ENCODE measurements at places on chromosomes 2 and 18.

GRCh38 chr2:43459446-43460173 lies 136.2 kb downstream of the THADA start:
- DNase-seq: no peak

DNA sequence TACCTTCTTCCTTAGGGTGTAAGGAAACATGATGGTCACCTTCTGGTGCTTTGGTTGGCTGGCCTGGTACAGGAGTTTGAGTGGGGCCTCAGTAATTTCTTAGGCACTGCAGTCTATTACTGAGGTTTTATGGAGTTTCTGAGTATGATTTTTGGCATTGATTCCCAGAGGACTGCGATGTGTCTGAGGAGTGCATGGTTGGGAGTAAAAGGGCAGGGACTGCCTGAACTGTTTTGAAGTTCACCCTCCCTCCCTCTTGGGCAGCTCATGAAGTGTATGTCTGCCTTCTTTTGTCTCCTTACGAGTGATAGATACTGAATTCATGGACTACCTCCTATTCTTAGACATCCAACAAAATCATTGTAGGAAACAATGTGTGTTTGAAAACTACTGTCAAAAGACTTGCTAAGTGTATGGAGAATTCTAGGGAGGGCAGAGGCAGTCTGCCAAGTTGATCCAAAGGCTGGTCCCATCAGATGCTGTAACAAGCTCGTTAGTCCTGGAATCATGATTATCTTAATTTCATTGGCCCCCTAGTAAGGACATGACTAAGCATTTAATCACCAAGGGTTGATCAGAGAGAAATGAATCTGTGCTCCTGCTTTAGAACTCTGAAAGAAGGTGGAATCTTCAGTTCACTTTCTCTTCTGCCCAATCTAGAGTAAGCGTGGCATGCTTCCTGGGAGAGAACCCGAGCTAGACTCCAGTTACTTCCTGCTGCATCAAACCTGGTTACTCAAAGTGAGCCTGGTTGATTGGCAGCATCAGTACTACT lies 26.5 kb downstream of the LYPD6B start:
- no peak for DNase-seq

DNA sequence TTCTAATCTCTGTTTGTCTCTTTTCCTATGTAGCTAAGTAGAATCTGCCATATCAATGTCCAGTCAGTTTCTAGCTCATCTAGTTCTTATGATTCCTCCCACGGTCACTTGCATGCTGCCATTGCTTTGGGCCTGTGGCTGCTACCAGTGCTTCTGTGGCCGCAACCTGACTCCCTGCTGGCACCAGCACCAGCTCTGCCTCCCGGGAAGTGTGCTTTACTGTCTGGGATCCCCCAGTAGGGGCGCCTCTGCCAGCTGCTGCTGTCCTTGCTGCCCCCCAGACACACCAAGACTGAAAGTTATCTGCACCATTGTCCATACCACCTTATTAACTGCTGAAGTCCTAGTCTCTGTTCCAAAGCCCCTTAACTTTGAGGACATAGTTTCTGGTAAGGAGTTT lies 56.3 kb downstream of the RAPGEF4 start:
- no peak for DNase-seq

- peak; percentile 37 for DNase-seq
These were observed at the start of gene CYP27A1 for GRCh38 chr2:218781691-218782527. Gene CYP27A1 (plus strand): TSS chr2:218782147. CDS start chr2:218782183, 36 bp downstream.

DNA sequence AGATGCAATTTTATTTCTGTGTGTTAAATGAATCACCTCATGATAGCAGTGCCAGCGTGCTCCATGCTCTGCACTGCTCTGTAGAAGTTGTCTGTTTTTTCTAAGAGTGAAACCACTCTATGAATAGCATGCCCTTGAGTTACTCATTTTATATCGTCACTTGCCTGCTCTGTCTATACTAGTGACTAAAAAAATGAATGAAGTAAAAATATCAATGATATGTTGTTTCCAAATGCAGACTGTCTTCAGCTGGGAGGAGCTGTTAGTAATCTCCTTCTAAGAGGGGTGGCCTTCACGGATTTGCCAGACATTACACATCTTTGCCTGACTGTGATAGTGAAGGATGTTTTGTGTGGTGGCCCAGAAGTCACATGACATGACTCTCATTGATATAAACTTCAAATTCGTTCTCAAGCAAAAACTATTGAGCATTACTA lies 852.1 kb downstream of the CNTNAP5 start:
- no peak for DNase-seq

DNA sequence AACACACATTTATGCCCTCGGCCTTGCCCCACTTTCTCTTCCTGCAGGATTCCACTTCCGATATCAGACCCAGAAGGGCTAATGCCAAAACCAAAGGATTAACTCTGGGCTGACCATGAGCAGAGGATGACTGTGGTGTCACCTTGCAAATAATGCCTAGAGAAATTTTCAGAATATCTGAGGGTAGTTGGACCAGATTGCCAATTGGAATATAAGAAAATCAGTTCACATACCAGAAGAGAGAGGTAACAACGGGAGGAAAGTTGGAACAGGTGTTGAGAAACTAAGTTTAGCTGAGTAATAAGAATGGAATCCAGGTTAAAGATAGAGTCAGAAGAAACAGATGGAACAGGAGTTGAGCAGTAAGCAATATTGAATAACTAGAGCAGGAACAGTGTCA lies 232.7 kb upstream of the UBE2E3 start:
- DNase-seq: no peak

DNA sequence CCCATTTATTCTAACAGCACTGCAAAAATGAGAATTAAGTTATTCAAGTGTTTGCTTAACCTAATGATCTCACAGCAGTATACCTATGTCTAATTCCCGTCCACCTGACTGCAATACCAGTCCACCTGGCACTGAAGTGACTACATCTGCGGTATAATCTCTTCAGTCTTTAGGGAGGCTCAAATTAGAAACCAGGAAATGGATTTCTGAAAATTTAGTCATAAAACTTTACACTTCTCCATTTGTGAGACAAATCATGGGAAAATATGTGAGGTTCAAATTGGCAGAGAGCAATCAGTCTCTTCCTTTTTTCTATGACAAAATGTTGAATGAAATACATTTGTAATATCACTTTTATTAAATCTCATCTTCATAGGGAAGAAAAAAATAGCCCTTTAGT lies 33.0 kb downstream of the FTCDNL1 start:
- no peak for DNase-seq

DNA sequence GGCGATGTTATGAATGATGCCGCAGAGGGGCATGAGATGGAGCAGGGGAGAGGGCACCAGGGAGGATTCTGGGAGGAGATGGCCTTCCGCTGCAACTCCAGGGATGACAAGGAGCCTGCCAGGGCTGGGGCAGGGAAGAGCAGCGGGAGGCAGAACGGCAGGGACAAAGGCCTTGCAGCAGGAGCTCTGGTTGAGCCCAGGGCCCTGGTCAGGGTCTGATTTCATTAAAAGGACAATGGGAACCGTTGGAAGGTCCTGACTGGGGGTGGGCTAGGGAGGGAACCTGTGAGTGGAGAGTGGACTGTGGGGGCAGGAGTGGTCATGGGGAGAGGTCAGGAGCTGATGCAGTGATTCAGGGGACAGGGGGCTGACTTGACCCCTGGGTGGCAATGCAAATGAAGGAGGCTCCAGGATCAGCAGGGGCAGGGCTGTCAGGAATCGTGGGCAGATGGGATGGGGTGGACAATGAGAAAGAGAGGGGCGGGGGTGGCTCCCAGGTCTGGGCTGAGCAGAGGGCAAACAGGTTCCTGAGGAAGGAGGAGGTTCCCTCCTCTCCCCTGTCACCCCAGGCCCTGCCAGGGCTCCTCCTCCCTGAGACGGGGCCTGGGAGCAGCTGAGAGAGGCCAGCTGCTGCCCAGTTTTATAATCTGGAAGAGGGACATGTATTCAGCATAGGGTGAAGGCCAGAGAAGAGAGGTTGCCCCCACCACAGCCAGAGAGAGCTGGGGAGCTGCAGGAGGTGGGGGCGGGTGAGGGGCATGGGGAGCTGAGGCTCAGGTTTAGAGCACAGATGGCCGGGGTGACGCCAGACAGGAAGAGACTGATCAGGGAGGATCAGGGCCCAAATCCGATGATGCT lies 7.3 kb upstream of the DUSP2 start:
- peak; percentile 45 for DNase-seq

DNA sequence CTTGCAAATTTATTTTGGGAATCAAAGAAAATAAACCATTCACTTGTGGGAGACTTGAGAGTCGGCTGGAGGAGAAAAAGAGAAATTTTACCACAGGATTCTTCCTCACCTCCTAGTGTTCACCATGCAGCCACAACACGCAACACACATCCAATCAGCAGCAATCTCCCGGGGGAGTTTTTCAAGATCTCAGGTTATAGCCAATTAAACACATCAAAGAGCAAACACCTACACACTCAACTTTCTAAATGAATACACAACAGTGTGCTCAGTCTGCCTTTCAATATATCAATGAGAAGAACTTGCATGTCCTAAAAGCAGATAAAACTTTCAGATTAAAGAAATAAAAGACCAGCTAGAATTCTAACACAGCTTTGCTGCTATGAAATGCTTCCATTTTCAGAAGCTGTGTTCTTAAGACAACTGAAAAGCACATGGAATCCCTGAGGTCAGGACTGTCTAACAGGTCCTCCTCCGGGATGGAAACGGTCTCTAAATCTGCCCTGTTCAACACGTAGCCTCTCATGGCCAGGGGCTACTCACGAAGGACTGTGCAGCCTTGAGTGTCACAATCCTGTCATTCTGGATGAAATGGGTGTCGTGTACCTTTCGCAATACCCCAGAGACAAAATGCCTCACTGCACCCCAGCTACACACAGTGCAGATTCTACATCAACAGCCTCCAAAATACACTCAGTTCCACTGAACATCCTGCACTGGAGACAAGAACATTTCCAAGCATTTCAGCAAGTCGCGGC lies 84.2 kb downstream of the ZNF516 start:
- DNase-seq: no peak

GRCh38 chr2:101895819-101896322 lies 95.9 kb upstream of the IL1R2 start:
- no peak for DNase-seq

DNA sequence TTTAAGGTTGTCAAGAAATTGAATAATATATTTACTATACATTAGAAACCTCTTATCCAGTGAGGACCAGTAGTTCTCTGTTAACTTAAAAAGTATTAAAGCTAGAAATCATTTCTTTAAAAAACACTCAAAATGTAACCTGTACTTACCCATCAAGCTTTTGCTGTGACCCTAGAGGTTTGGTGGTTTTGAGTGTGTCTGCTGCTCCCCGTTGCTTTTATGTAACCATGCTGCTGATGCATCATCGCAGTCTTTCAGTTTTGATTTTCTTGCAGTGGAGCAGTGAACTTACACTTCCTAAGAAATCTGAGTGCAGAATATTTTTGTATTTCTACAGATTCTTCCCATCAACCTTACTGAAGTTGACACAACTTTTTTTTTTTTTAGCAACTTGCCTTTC lies 34.2 kb downstream of the MRPS9 start:
- DNase-seq: no peak

- no peak for DNase-seq
These were observed 2.4 kb upstream of the OTOS start for GRCh38 chr2:240142859-240143258.

DNA sequence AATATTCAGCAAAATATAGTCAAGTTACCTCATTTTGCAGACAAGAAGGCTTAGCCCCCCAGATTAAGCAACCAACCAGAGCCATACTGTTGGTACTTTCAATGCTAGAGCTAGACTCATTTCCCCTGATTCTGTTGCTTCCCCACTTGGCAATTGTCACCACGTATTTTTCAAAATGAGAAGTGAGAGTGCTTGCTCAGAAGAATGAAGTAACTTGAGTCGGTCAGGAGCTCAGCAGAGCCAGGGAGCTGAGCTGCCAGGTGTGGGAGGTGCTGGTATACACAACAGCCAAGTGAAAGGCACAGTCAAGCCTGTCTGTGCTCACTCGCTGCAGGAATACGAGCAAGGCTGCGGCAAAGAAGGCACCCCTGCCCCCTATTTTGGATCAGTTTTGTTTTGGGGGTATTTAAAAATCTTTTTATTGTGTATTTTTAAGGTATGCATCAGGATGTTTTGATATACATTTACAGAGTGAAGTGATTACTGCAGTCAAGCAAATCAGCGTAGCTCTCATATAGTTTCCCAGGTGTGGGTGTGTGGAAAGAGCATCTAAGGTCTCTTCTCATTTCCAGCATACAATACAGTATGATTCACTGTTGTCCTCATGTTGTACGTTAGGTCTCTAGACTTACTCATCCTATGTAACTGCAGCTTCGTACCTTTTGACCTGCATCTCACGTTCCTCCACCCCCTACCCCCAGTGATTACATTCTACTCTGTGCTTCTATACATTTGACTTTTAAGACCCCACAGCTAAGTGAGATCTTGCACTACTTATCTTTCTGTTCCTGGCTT lies 62.4 kb downstream of the MRPS9 start:
- DNase-seq: no peak

DNA sequence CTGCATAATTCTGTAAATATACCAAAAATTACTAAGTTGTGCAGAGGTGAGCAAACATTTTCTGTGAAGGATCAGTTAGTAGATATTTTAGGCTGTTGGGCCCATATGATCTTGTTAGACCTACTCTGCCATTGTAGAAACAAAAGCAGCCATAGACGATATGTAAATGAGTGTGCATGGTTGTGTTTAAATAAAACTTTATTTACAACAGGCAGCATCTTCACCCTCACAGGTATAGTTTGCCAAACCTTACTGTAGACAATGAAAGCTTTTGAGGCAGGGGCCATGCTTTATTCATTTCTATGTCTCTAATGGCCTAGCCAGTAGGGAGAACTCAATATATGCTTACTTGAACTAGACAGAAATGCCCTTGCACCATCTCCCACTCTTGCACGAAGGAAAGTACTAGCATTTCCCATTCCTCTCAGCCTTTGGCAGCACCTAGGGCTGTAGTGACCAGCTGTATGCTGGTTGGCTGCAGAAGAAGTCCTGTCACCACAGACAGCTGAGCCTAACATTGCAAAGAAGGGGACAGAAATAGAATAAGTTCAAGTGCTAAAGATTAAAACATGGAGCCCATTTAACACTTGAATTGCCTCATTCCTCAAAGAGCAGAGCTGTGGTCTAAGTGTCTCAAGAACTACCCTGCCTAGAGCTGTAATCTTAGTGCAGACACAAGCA lies 305.1 kb upstream of the MGAT5 start:
- no peak for DNase-seq

DNA sequence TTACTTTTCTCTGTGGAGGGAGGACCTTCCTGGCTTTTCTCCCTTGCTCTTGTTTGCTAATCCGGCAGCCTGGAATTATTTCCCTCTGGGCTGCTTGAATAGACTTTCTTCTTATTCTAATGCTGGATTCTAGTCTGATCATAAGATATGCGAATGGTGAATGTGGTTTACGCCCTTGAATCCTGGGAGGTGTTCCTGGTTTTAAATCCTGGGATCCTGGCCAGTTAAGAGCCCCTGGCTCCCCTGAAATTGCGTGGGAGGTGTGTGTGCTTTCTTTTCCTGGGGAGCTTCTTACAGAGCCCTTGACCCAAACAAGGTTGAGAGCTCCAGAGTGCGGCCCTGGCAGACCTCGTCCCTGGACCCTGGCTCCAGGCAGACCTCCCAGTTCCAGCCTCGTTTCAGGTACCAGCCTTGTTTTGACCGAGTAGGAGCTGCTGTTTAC lies 2.8 kb downstream of the SH3BP4 start:
- no peak for DNase-seq

GRCh38 chr18:11387880-11388279 lies 221.5 kb upstream of the SLC35G4 start:
- peak; percentile 42 for DNase-seq
